ENCODE measurements at places on chromosomes 5 and 9.

GRCh38 chr9:105405514-105406131 lies 42.2 kb upstream of the FSD1L start:
- DNase-seq: no peak

DNA sequence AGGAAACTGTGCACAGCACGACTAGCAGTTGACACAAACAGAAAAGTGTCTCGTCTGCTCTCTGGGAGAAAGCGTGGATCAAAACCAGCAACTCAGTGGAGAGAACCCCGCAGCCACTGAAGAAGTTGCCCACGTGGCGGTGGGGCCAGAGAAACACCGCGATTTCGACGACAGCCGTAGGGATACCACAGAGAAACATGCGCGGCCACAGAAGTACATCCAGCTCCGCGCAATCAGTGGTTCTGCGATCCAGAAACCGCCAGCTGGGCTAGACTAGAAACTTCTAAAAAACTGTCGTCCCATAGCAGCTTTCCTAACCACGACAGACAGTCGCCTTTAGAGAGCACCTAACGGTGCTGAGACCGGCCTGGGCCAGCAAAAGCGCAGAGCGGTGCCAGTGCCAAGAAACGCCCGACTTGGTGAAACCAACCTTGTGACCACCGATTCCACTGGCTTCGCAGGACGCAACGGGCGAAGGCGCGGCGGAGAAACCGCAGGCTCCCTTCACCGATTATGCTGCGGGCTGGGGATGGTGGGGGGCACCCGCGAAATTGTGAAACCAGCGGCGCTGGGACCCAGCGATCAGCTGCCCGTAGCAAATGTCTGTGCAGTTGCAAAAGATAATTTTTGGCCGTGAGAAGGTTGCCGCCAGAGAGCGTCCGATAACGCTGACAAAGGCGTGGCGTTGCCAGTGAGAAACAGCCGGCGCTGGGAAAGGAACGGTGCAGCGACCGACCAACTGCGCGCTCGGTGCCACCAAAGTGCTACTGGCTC lies 2.7 kb upstream of the ANXA2R start:
- no peak for DNase-seq

GRCh38 chr5:58348996-58349728 lies 110.7 kb downstream of the PLK2 start:
- DNase-seq: no peak

DNA sequence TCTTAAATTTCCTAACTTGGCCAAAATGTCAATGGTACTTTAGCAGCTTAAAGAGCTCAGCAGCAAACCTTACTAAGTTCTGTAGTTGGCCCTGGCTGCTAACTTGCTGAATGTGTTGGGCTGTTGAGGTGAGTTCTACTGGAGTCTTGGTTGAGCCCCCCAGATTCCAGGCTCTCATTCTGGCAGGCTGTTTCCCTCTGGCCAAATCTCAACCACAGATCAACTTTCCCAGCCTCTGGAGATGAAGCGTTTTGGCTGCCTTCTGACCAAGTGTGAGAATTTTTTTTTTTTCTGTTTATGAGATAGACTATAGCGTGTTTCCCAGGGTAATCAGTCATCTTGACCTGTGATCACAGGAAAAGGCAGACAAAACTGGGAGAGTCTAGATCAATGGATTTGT lies 343.7 kb downstream of the EBF1 start:
- DNase-seq: no peak

DNA sequence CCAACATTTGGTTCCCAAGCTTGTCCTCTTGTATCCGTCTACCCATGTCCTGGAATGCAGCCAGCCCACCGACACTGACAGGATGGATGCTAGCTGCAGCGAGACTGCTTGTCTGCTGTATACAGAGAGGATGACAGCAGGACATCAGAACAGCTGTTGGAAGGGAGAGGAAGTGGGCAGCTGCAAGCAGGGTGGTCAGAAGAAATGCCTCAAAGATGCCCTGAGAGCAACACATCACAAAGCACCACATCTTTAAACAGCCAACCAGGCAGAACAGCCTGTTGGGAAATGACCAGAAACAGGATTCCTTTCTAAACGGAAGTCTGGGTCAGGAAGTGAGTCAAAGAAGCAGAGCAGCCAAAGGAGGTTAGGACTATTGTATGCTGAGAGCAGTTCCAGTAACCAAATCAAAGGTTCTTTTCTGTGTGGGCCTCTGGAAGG lies 219.1 kb downstream of the NDUFS4 start:
- no peak for DNase-seq

- no peak for DNase-seq
These were observed 58.4 kb downstream of the UGCG start for GRCh38 chr9:111955048-111955447.

GRCh38 chr9:105006514-105006913 lies 78.6 kb upstream of the ABCA1 start:
- DNase-seq: no peak

DNA sequence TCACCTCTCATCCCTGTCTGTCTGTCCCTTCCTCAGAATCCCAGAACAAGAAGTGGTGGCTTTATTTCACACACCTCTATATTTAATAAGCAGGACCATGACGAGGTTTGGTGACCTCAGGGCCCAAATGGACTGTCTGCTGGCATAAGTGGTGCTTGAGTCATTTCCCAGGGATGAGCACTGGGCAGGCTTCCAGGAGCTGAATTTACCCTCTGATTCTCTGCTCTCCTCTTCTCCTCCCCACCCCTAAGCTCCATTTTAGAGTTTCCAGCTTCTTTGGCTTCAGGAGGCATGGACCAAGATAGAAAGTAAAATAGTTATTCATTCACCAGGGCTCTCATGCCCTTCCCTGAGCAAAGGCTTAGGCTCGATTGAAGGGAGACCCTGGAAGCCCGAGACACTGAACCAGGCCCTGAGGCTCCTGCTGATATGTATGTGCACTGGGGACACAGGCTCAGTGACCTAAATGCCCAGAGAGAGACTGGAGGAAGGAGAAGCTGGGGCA lies 69.1 kb downstream of the PPARGC1B start:
- DNase-seq: peak; percentile 42

DNA sequence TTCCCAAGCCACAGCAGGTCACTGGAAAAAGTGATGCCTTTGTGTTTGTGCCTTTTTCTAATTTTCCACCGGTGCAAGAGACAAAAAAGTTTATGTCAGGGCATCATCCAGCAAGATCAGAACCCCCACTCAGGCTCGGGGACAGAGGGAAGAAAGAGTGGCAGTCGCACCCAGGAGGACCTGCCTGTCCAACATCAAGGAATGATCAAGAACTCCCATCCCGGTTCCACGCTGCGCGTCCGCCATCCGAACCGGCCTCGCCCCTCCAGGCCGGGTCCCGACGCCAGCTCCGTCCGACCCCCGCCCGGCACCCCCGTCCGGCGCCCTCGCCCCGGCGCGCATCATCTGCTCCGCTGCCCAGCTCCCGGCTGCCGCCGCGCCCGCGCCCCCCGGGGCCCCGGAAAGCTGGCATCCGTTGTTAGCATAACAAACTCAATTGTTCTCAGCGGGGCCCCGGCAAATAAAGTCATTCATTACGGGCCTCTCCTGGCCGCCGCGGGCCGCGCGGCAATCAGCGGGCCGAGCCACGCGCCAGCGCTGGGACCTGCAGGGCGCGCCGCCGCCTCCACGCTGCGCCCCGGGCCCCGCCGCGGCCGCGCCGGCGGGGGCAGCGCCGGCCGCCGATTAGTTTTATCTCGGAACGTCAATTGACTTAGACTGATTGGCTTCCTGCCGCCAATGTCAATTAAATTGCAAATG lies 48.1 kb downstream of the PAX5 start:
- DNase-seq: no peak

- no peak for DNase-seq
These were observed 268.1 kb downstream of the EFNA5 start for GRCh38 chr5:107402434-107403227.

- DNase-seq: no peak
These were observed 76.0 kb upstream of the TBCA start for GRCh38 chr5:77852068-77852513.

DNA sequence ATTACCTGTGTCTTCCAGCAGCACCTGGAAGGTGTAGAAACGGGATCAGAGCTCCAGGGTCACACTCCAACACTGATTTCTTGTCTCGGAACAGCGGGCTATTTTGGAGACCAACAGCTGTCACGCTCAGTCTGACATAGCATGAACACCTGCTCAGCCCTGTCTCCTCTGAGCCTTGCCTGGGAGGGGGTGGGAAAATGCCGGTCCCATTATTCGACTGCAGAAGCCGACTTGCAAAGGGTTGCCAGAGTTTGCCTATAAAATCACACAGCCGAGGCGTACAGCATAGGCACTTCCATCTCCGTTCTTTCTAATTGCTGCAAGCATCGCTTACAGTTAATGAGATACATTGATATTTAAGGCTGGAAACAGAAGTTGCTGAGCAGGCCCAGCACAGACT lies 300.8 kb upstream of the MSX2 start:
- DNase-seq: no peak

DNA sequence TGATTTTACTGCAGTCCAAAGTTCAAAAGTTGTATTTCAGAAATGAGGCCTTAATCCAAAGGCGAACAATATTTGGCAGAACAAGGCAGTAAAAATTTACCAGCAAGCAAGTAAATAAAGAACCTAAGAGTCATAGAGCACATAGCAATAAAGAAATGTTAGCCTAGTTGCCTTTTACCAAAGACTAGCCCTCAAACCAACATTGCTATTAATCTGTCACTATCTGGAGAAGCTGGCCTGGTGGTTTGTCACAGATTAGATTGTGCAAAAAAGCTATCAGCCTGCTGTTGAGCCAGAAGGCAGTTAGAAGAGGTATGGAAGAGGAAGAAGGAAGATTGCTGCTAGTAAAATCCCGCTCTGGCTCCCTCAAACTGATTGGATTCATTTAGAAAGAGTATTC lies 304.7 kb upstream of the KLF4 start:
- DNase-seq: no peak

- no peak for DNase-seq
These were observed 125.8 kb upstream of the SLIT3 start for GRCh38 chr5:169426784-169427183.

DNA sequence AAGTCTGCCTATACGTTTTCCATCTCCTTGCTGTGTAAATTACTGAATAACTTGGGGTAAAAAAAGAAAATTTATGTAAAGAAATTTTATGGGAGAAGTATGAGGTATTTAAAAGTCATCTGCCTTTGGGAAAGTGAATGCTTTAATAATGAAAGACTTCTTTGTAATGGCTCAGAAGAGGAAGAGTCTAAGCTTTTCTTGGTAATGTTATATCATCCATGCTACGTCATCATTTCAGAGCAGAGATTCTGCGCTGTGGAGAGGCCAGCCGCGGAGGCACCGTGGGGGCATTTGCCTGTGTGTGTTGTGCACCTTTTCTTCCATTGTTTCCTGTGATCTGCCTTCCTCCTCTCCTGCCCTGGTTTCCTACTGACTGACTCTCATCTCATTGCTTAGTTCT lies 78.2 kb downstream of the GOLM1 start:
- DNase-seq: no peak

GRCh38 chr9:92669890-92670708 lies at the start of gene IPPK:
IPPK (minus strand) TSS chr9:92670131; CDS start chr9:92669988, 143 bp downstream.
- DNase-seq: peak; percentile 94

GRCh38 chr5:109309326-109310063 lies 100.3 kb downstream of the PJA2 start:
- DNase-seq: no peak

DNA sequence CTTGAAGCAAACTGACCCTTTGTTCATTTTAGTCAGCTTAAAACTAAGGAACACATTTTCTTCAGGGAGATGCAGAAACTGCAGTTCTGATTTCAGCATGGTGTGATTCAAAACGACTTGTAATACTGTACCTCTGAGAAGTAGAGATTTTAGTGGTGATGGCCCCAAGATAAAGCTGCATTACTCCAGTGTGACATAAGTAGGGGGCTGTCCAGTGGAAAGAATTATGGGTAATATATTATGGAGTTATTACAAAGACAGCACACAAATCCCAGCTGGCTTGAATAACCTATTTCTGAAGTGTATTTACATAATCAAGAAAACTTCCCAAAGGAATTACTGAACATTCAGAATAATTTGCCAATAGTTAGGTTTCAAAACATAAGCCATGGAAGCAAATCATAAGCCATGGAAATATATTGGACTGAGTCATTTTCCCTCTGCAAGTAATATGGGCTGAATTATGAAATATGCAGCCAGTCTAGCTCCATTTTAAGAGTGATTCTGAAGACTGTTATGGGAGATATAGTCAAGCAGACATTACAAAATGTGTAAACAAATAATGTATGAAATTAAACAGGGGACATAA lies 133.7 kb upstream of the FBXL17 start:
- DNase-seq: no peak

GRCh38 chr5:159198063-159199036 lies 11.0 kb downstream of the RNF145 start:
- DNase-seq: no peak

- DNase-seq: no peak
These were observed 10.4 kb upstream of the SLC34A1 start for GRCh38 chr5:177373806-177374205.

GRCh38 chr9:35690614-35691333 lies 1.0 kb upstream of the TPM2 start:
- DNase-seq: peak; percentile 77

GRCh38 chr9:84027201-84027600 lies 46.6 kb downstream of the RMI1 start:
- no peak for DNase-seq

DNA sequence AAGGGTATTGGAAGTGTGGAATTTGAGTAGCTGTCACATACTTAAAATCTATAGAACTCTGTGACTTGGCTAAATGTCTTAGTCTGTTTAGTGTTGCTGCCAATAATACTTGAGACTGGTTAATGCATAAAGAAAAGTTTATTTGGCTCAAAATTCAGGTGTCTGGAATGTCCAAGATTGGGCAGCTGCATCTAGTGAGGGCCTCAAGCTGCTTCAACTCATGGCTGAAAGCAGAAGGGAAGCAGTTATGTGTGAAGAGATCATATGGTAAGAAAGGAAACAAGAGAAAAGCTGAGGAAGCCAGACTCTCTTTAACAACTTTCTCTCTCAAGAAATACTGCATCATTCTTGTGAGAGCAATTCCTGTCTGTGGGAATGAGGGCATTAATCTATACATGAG lies 1043.3 kb upstream of the CDH6 start:
- DNase-seq: no peak

- no peak for DNase-seq
These were observed 32.9 kb upstream of the TLE1 start for GRCh38 chr9:81722277-81722676.

- DNase-seq: no peak
These were observed 480 bp downstream of the LMNB1 start for GRCh38 chr5:126777257-126777974.

DNA sequence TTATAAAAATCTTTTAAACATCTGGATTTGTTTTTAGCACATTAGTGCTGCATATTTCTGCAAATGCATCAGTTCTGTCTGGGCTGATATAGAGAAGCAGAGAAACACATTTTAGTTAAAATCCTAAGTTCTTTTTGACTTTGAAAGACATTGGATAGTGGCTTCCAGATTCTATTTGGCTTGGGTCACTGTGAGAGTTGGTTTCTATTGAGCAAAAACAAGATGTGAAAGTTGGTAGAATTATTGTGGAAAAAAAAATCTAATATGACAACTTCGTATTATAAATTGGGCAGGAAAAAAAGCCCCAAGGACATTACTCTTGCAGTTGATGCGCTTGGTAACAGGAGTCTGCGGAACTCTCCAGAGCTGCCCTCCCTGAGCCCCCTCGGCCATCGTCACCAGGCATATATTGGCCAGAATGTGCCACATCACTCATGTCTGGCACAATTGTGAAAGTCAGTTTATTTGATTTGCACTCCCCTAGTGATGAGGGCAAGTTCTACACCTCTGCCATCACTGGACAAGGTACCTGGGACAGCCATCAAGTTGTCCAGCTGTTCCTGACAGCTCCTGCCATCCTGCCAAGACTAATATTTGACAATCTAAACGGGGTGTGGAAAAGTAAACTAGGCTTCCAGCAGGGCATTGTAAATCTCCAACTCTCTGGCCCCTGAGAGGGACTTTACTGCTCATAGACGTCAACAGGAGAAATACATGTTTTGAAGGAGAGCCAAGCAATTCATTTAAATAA lies 334.5 kb downstream of the TENT4A start:
- no peak for DNase-seq

Measured in fibroblast of skin of left biceps (primary cell).